Thyroid gland (tissue), 4 donors: ENCODE measurements at places on chromosomes 5 and 9.

DNA sequence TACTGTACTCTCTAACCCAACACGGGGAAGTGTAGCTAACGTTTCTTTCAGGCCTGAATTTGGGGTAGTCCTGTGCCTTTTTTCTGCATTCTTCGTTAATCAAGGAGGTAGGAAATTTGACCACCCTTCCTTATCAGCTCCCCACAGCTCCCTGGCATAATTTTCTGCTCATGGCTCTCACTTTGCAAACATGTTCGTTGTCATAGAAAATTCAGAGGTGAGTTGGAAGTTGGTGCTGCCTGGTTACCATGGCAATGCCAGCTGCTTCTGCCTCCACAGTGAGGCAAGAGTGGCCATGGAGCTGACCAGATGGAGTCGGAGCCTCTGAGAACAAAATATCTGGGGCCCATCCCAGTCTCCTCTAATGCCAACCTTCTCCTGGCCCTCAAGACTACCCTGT is 116.6 kb upstream of the BOD1 start:
- DNase-seq = no peak

DNA sequence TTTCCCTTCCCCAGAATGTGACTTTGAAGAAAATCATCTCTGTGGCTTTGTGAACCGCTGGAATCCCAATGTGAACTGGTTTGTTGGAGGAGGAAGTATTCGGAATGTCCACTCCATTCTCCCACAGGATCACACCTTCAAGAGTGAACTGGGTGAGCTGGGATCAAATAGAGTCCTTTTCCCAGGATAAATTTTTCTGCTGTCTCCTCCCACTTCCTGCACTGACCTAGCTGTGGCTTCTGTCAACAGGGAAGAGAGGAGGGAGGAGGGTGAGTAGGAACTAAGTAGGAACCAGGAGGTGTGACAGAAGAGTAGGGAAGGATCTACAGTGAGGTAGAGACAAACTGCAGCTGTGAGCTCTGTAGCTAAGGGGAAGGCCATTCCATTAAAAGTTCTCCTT is 69.3 kb downstream of the MAMDC2 start:
- DNase-seq = no peak

GRCh38 chr5:40288800-40289485 is 390.8 kb upstream of the PTGER4 start:
- DNase-seq = no peak

- peak; percentile 55 for DNase-seq
Observed at GRCh38 chr5:142512043-142513042, 173.5 kb downstream of the FGF1 start.

GRCh38 chr5:100826133-100826532 is 76.9 kb downstream of the ST8SIA4 start:
- DNase-seq = no peak

DNA sequence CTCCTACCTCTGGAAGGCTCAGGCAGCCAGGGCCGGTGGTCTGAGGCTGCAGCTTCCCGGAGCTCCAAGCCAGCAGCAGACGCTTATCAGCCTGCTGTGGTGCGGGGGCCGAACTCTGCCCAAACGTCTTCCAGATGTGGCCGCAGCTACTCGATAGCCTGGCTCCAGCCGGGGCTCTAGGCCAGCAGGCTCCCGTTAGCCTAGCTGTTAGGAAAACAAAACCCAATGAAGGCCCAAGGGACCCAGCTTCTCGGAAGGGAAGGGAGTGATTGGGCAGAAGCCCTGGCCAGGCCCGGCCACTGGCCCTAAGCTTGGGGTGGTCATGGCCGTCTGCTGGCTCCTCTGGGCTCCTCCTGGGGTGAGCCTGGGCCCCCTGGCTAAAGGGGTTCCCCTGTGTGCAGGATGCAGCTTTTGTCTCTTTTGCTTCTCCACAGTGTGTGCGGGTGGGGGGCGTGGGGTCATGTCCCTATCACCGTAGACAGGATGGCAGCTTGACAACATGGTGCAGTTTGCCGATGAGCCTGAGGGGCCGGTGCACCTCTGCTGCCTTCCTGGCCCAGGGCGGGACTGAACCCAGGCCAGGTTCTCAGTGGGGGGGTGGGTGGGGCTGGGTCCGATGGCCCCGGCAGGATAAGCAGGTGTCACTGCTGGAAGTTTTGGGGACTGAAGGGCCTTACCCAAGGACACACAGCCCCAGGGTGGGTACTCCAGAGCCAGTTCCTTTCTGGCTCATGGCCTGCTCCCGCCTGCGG is 18.7 kb downstream of the MYMK start:
- peak; percentile 28 for DNase-seq

GRCh38 chr5:113379936-113380806 is 54.6 kb downstream of the TSSK1B start:
- no peak for DNase-seq

DNA sequence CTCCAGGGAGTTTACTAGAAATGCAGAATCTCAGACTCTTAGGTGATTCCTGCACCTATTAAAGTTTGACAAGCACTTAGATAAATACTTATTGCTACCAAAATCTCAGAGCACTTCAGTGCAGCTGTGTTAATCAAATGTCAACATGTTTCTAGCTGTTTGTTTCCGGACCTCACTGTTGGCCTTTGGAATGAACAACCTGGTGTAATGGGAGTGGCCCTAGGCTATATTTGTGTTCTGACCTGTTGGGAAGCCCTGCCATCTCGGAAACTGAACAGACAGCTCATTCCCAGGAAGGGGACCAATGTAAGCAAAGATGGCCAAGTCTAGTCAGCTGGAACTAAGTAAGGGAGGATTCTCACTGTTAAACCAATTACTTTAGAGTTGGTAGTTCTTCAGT is 145.0 kb upstream of the SLC28A3 start:
- no peak for DNase-seq

GRCh38 chr5:132090107-132090506 is 16.5 kb downstream of the CSF2 start:
- DNase-seq = no peak

GRCh38 chr5:167271081-167271480 is 1020.4 kb upstream of the WWC1 start:
- DNase-seq = no peak

GRCh38 chr5:82278711-82279370 is 687 bp upstream of the RPS23 start:
- DNase-seq = no peak

DNA sequence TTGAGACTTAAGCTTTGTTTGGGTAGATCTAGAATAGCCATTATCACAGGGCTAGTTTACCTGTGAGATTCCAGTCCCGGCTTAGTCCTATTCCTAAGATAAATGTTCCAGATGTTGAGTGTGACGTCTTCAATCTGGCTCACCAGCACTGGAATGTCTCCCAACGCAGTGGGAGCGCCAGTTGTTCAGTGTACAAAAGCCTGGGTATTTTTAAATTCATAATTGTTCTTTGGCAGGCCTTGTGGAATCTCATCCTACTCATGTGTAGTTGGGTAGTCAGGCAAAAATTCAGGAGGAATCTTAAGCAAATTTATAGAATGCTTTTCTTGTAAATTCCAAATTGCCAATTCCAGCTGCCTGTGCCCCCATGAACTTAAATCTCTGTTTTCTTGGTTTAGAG is 272.6 kb upstream of the KCNN2 start:
- no peak for DNase-seq

DNA sequence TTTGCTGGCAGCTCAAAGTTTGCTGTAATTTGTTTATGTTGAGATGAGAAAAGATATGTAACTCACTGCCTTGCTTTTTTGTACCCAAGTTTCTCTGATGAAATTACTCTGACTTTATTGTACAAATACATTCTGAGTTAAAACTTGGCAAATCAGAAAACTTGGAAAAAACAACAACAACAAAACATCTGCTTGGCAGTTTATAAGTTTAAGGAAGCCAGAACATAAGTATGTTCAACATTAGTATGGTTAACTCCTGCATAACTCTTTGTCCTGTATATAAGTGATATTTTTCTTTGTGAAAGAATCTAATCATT is 233.1 kb downstream of the MAST4 start:
- DNase-seq = no peak

DNA sequence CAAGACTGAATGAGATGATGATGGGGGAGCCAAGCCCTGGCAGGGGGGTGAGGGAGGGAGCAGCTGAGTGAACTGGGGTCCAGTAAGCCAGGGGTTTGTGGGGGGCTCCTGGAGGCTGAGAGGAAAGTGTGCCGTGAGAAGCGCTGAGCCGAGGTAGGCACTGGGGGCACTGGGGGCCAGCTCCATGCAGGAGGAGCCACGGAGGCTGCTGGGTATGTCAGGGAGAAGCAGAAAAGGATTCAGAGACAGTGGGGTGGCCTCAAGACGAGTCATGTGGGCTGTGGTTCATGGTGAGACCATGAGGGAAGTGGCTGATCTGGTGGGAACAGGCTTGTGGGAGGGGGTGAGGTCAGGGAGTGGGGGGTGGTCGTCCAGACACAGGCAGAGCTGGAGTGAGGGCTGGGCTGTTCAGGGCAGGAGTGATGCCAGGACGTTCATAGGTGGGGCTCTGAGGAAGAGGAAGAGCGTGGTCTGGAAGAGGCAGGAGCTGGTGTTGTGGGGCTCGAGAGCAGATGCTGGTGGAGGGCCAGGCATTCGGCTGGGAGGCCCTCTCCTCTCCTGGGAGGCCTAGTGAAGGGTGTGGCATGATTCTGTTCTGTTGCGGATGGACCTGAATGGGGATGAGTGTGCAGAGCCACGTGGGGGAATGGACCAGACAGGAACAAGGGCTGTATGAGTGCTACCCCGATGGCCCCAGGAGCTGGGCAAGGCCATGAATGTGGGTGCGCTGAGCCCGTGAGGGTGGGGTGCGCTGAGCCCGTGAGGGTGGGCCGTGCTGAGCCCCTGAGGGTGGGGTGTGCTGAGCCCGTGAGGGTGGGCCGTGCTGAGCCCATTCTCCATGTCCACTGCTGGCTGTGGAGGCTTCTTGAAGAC is 92.7 kb upstream of the CACNA1B start:
- no peak for DNase-seq

DNA sequence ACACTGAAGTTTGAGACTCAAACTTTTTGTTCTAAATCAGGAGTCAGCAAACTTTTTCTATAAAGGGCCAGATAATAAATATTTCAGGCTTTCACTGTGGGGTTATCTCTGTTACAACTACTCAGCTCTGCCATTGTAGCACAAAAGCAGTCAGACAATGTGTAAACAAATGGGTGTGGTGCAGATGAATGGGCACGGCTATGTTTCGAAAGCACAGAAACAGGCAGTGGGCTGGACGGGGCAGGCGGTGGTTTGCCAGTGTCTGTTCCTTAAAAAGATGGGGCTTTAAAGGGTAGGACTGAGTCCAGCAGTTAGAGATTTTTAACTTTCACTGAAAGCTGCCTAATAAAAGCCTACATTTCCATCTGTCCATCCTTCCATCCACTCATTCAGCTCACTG is 48.9 kb downstream of the PFDN1 start:
- no peak for DNase-seq

GRCh38 chr9:116070256-116070914 is 83.2 kb upstream of the PAPPA start:
- no peak for DNase-seq

DNA sequence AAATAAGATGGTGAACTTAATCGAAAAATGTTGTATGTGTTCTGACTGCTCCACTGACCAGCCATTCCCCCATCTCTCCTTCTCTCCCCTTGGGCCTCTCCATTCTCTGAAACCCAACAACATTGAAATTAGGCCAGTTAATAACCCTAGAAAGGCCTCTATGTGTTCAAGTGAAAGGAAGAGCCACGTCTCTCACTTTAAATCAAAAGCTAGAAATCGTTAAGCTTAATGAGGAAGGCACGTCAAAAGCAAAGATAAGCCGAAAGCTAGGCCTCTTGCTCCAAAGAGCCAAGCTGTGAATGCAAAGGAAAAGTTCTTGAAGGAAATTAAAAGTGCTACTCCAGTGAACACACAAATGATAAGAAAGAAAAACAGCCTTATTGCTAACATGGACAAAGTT is 77.4 kb upstream of the NR5A1 start:
- DNase-seq = no peak

DNA sequence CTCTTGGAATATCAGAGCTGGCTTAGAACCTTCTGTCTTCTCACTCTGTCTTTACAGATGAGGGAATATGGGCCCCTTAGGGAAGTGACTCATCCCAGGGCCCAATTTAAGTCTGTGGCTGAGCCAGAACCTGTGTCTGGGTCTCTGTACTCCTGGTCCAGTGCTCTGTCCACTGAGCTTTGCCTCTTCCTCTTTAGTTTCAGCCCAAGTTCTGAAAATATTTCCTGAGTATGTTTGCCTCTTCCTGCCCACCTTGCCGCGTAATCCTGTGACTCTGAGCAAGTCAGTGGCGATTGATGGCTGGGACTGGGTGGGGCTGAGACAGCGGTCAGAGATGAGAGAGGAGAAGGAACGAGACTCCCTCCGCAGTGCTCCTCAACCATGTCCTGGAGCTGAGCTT is 7.8 kb downstream of the IER5L start:
- DNase-seq = no peak

DNA sequence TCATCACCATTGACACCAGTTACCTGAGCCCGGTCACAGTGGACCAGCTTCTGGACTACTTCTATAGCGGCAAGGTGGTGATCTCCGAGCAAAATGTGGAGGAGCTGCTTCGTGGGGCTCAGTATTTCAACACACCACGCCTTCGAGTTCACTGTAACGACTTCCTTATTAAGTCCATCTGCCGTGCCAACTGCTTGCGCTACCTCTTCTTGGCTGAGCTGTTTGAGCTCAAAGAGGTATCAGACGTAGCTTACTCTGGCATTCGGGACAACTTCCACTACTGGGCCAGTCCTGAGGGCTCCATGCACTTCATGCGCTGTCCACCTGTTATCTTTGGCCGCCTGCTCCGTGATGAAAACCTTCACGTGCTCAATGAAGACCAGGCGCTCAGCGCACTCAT is 520 bp downstream of the CCIN start:
- DNase-seq = no peak

- DNase-seq = no peak
Observed at GRCh38 chr5:94715768-94716167, 97.3 kb downstream of the SLF1 start.

DNA sequence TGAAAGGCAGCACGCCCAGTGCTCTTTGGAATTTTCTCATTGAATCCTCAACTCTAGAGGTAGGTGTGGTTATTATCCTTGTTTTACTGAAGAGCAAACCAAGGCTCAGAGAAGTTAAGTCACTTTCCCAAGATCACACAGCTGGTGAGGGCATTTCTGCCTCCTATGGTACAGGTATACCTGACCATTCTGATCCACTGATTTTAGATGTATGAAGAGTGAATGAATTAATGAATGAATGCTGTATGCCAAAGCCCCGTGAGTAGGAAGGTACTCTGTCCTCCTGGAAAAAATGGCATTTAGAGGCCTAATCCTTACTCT is 18.2 kb upstream of the CSF1R start:
- no peak for DNase-seq
